NK-92 treated with Interleukin-12 subunit alpha and Interleukin-12 subunit beta, amount 100 ng/mL, for 24 hours (cell line): ENCODE measurements at places on chromosomes 5 and 9.

DNA sequence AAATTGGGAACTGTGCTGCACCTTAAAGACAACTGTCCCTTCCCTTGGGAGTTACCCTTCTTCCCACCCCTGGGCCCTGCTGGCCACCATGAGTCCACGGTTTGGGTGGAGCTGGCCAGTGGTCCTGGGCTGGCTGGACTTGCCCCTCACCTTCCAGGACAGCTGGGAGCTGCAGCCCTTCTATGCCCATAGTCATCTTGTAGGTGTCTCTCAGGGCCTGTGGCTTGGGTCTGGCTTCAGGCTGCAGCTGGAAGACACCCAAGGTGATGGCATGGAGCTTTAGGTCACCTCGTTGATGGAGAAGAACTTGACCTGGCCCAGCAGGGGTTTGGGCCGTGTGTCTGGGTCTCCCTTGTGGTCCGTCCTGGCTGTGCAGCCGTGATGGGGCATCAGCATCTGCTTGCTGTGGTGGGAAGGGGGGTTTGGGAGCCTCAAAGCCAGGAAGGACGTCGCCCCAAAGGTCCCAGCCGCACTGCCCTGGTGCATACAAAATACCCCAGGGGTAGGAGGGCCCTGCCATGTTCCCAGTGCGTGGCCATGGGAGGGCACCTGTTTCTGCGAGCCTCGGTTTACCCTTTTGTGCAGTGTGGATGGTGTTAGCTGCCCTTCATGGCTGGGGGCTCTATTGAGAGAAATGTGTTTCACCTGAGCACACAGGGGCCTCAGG, 8.9 kb downstream of the WNK2 start:
- DNase-seq, result no peak

DNA sequence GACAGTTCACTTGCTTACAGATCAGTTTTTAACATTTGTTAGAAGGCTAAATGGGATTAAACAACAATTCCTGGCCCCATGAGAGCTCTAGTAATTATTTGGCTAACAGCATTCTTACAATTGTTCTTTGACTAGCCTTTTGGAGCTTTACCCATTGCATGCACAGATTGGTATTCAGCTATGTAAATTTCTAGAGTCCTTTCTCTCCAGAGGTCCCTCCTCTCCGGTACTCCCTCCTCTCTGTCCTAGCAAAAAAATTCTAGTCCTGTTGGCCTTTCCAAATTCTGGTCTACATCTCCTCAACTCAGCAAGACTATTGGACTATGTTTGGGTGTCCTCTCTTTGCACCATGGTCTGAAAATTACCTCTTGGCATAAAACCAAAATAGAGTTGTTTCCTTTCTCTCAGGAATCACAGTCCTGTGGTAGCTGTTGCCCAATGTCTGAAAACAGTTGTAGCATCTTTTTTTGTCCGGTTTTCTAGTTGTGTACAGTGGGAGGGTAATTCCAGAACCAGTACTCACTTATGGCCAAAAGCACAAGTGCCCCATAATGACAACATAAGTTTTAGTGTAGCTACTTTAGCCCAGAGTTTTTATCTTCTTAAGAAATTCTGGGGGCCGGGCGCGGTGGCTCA, 18.1 kb downstream of the SAR1B start:
- no peak for DNase-seq

- no peak for DNase-seq
These were observed 47.9 kb downstream of the MEGF10 start for GRCh38 chr5:127338501-127338900.

- no peak for DNase-seq
These were observed 11.7 kb upstream of the TAS2R1 start for GRCh38 chr5:9641806-9642355.
